Renal pelvis (tissue), 12 donors: ENCODE measurements at places on chromosomes 12 and 14.

- DNase-seq: no peak
Measured at GRCh38 chr12:114562654-114563053, 121.3 kb downstream of the TBX3 start.

DNA sequence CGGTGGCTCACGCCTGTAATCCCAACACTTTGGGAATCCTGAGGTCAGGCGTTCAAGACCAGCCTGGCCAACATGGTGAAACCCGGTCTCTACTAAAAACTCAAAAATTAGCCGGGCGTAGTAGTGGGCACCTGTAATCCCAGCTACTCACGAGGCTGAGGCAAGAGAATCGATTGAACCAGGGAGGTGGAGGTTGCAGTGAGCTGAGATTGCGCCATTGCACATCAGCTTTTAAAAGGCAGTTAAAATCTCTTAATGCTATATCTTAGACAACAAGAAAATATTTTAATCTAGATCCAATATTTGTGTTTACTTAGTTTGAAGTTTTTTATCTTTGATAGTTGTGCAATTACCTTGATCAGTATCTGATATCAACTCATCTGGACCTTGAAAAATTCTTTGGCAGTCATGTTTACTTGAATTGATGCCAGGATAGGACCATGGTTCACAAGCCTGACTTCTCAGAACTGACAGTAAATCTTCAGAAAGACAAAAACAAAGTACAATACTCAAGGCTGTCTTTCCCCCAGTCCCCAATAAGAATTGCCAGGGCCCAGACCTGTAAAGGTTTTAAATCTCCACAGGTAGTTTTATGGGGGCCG, 135.0 kb upstream of the AEBP2 start:
- no peak for DNase-seq

DNA sequence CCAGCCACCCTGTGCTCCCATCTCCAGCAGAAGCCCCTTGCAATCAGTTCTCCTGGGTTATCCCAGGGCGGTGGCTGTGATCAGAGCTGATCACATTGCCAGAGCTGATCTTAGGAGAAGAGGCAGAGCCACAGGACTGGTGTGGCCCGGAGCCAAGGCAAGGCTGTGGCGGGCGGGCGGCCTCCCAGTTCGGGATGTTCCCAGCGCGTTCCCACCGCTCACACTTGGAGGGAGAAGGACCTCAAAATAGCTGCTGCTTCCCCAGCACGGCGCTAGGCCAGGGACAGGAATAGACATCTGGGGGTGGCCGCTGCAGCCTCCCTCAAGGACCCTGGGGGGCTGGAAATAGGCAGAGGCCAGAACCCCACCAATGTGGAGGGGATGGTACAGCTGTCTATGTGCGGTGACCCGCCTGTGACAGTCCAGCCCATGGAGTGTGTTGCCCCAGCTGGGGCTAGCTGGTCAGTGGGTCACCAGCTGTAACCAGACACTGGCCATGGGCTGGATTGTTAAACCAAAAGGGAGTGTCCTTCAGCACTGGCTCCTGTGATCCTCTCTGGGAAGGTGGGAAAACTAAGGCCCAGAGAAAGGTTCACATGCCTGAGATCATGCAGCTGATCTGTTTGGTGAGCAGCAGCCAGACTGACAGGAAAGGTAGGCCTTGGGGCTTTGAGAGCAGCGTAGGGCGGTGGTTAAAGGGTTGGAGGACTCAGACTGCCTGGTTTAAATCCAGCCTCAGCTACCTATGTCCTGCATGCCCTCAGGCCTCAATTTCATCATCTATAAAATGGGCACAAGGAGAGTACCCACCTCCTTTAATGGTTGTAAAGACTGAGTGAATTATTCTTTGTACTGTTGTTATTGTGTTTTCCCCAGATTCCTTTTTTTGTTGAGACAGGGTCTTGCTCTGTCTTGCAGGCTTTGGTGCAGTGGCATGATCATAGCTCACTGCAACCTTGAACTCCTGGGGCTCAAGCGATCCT, 8.0 kb upstream of the POP5 start:
- DNase-seq: no peak

GRCh38 chr12:132432126-132432705, 57.7 kb upstream of the FBRSL1 start:
- no peak for DNase-seq

- DNase-seq: no peak
Measured at GRCh38 chr12:5715021-5715420, 230.0 kb downstream of the ANO2 start.

DNA sequence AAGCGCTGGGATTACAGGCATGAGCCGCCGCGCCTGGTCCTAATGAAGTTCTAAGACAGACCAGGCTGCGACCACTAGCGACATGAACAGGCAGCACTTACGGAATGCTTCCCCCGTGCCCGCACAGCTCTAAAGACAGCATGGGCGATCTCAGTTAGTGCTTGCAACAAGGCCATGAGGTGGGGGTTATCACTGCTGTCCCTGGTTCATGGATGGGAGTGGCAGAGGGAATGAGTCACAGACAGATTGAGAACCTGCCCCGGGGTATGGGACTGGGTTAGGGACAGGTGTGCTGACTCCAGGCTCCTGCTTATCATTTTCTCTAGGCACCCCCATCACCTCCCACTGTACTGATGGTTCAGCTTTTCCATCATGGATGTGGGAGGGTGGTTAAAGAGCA, 160.9 kb downstream of the VRK1 start:
- DNase-seq: no peak
